Bronchus fibroblast of lung (primary cell): ENCODE measurements at places on chromosomes 5 and 9. TPM values are rescaled to one million over a fixed set of nuclear protein-coding genes. Genes with fewer than 3 reads are reported as not detected.

Gene SQSTM1
- total RNA-seq, result 149 and 160 TPM in 2 replicates

Gene PSMB7
- 379 and 394 TPM in 2 replicates for total RNA-seq

Gene KCNN2
- total RNA-seq, result 1.8 and 2.5 TPM in 2 replicates

Gene FAM114A2
- total RNA-seq, result 17.4 and 21.4 TPM in 2 replicates

Gene OGN
- 0.15 and 0.17 TPM in 2 replicates for total RNA-seq

Gene ROPN1L
- total RNA-seq, result 0.45 and 1.3 TPM in 2 replicates

Gene PGM5
- 0.34 and 1.0 TPM in 2 replicates for total RNA-seq

Gene PCDHB11
- under 0.01 TPM in 2 replicates for total RNA-seq

Gene PFN3
- not detected in 2 replicates for total RNA-seq

Gene MVB12B
- total RNA-seq, result 2.2 TPM in 2 replicates

Gene VAV2
- 8.7 and 8.8 TPM in 2 replicates for total RNA-seq

Gene CDH12
- total RNA-seq, result not detected in 2 replicates

Gene ROR2
- 16.5 and 16.8 TPM in 2 replicates for total RNA-seq

Gene SLC6A19
- total RNA-seq, result not detected in 2 replicates

Gene PCDHA6
- 0.15 TPM in 1 of 2 replicates, not detected in the other for total RNA-seq

Gene NR3C1
- total RNA-seq, result 25.0 and 25.4 TPM in 2 replicates

Gene CARD6
- total RNA-seq, result 1.8 and 2.4 TPM in 2 replicates

Gene FASTKD3
- 7.1 and 9.2 TPM in 2 replicates for total RNA-seq

Gene GFI1B
- under 0.01 TPM in 1 of 2 replicates, not detected in the other for total RNA-seq

Gene HAPLN1
- 0.67 and 2.7 TPM in 2 replicates for total RNA-seq

Gene ISL1
- not detected in 2 replicates for total RNA-seq

Gene UQCRQ
- total RNA-seq, result 186 and 237 TPM in 2 replicates

Gene CNTNAP3B
- 3.7 and 5.8 TPM in 2 replicates for total RNA-seq

Gene ZNF300
- total RNA-seq, result 8.0 and 8.1 TPM in 2 replicates

Gene CDO1
- total RNA-seq, result 8.0 and 19.0 TPM in 2 replicates

Gene OTULINL
- total RNA-seq, result 1.0 TPM in 2 replicates

Gene CCL21
- total RNA-seq, result not detected in 2 replicates

Gene SPATA31D4
- total RNA-seq, result not detected in 2 replicates

Gene ARHGEF39
- 15.0 and 16.5 TPM in 2 replicates for total RNA-seq

Gene FAM221B
- total RNA-seq, result not detected in 2 replicates

Gene ARID3C
- total RNA-seq, result not detected in 2 replicates

Gene HAVCR2
- total RNA-seq, result under 0.01 and 0.17 TPM in 2 replicates

Gene C5orf34
- total RNA-seq, result 7.6 and 7.7 TPM in 2 replicates

Gene ACSL6
- under 0.01 TPM in 1 of 2 replicates, not detected in the other for total RNA-seq

Gene PURA
- total RNA-seq, result 1.7 and 1.8 TPM in 2 replicates

Gene FCN2
- not detected in 2 replicates for total RNA-seq

Gene MGAT4B
- 92.6 and 97.2 TPM in 2 replicates for total RNA-seq

Gene LCN15
- not detected in 2 replicates for total RNA-seq

Gene STOML2
- total RNA-seq, result 225 and 245 TPM in 2 replicates

Gene UNC5A
- 0.17 TPM in 1 of 2 replicates, not detected in the other for total RNA-seq

Gene BHMT2
- total RNA-seq, result 1.3 and 2.2 TPM in 2 replicates

Gene GPR150
- 0.34 and 0.59 TPM in 2 replicates for total RNA-seq

Gene CYFIP2
- 6.7 and 10.3 TPM in 2 replicates for total RNA-seq

Gene HABP4
- total RNA-seq, result 14.3 and 19.3 TPM in 2 replicates

Gene TTF1
- total RNA-seq, result 10.6 TPM in 2 replicates

Gene PCDHB14
- under 0.01 TPM in 1 of 2 replicates, not detected in the other for total RNA-seq

Gene PPP3R2
- not detected in 2 replicates for total RNA-seq

Gene SPATA31A3
- total RNA-seq, result not detected in 2 replicates

Gene FGF18
- total RNA-seq, result not detected in 2 replicates

Gene SHROOM1
- 8.1 and 12.9 TPM in 2 replicates for total RNA-seq

Gene TRIM36
- 0.67 and 1.5 TPM in 2 replicates for total RNA-seq

Gene CDC20B
- not detected in 2 replicates for total RNA-seq

Gene ALDH1A1
- 0.17 TPM in 1 of 2 replicates, not detected in the other for total RNA-seq
